ENCODE measurements at places on chromosomes 7 and 10.

DNA sequence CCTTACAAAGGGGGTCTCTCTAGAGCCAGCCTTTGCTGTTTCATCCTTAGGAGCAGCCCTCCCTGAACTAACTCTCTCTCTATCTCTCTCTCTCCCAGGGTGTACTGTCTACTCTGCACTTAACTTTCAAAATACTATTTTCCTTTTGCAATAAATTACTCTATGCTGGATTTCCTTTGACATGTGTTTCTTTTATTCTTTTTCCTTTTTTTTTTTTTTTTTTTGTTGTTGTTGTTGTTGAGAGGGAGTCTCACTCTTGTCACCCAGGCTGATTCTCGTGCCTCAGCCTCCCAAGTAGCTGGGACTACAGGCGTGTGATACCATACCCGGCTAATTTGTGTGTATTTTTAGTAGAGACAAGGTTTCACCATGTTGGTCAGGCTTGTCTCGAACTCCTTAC lies 1.5 kb upstream of the ZNF3 start:
- no peak for DNase-seq
- no peak overlapping the region for H3K4me3 ChIP-seq
- H3K27me3 ChIP-seq: no peaks in the 10 kb centered on the region
- peaks cover 2% of the 10 kb centered on the region for H3K36me3 ChIP-seq
- peaks cover 35% of the 10 kb centered on the region for H3K4me1 ChIP-seq
- H3K27ac ChIP-seq: no peak overlapping the region

GRCh38 chr10:118542745-118543144 lies 52.7 kb downstream of the PRLHR start:
- no peak overlapping the region for H3K4me3 ChIP-seq
- peaks cover 6% of the 10 kb centered on the region for H3K27me3 ChIP-seq
- H3K4me1 ChIP-seq: no peaks in the 10 kb centered on the region
- H3K36me3 ChIP-seq: no peaks in the 10 kb centered on the region
- no peak overlapping the region for H3K27ac ChIP-seq

- peaks cover 47% of the 10 kb centered on the region for H3K4me1 ChIP-seq
- H3K36me3 ChIP-seq: peaks cover 27% of the 10 kb centered on the region
- DNase-seq: no peak
- peak overlapping the region; percentile 82 for H3K27ac ChIP-seq
These were observed 5.1 kb downstream of the DEPP1 start for GRCh38 chr10:44973323-44974081.

DNA sequence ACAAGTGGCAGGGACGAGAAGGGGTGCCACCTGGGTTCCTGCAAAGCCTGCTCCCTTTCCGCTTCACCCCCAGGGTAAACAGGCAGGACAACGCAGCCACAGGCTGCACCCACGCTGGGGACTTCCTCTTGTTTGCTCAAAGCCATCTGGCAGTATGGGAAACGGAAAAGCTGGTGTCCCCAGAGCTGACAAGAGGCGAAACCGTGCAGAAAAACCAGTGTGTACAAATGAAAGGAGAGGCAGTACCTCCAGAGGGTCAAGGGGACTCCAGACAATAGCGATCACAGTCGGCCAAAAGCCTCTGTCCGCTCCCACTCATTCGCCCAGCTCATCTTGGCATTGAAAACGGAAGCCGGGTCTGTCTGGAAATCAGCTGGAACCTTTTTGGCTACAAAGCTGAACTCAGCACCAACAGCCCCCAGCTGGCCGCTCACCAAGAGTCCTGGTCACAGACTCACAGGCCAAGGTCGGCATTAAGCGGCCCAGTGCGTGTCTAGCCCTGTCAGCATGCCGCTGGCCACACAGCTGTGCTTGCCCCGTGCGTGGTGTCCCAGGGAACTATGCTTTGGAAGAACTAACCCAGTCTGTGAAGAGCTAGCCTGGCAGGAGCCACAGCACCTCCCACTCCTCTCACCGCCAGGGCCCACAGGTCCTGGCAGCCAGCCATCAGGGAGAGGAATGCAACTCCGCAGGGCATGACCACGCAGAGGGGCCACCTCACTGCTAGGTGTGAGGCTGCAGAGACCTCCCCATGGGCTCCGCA lies 10.4 kb downstream of the TNS3 start:
- H3K4me3 ChIP-seq: peak overlapping the region; percentile 53
- no peaks in the 10 kb centered on the region for H3K36me3 ChIP-seq
- peak; percentile 63 for DNase-seq
- H3K4me1 ChIP-seq: peaks cover 37% of the 10 kb centered on the region
- no peaks in the 10 kb centered on the region for H3K27me3 ChIP-seq

DNA sequence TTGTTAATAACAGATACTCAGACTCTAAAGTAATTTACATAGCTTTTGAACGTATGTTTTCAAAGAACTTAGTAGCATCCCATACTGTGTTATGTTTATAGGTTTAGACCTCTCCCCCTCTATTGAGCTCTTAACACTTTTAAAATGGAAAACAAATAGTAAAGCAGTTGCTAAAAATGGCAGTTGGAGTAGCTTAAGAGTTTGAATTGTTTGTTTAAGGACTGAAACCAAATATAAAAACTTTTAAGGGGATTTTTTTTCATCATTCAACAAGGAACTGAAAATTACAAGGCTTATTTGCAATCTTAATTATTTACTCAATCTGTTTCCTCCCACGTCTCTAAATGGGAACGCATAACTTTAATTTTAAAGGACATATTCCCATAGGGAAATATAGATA lies 1.6 kb upstream of the SPAG6 start:
- H3K27ac ChIP-seq: no peak overlapping the region
- H3K4me3 ChIP-seq: no peak overlapping the region
- peaks cover 14% of the 10 kb centered on the region for H3K4me1 ChIP-seq
- H3K36me3 ChIP-seq: no peaks in the 10 kb centered on the region
- H3K27me3 ChIP-seq: peaks cover 55% of the 10 kb centered on the region

DNA sequence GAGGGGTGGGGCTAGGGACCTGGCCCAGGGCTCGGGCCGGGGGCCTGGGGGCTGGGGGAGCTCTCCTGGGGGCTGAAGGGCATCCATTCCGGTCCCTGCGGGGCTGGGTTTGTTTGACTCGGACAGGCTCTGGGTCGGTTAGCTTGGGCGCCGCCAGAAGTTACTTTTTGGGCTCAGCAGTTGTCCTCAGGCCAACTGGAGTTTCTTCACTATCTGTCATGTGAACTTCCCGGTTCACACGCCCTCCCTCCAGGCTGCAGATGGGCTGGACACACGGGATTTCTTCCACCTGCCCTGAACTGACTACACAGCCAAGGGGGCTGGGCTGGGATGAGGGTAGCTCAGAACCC lies 3.8 kb downstream of the SLC4A2 start:
- H3K27me3 ChIP-seq: no peaks in the 10 kb centered on the region
- H3K27ac ChIP-seq: peak overlapping the region; percentile 53
- H3K36me3 ChIP-seq: peaks cover 33% of the 10 kb centered on the region
- H3K4me3 ChIP-seq: peak overlapping the region; percentile 59
- no peak for DNase-seq

DNA sequence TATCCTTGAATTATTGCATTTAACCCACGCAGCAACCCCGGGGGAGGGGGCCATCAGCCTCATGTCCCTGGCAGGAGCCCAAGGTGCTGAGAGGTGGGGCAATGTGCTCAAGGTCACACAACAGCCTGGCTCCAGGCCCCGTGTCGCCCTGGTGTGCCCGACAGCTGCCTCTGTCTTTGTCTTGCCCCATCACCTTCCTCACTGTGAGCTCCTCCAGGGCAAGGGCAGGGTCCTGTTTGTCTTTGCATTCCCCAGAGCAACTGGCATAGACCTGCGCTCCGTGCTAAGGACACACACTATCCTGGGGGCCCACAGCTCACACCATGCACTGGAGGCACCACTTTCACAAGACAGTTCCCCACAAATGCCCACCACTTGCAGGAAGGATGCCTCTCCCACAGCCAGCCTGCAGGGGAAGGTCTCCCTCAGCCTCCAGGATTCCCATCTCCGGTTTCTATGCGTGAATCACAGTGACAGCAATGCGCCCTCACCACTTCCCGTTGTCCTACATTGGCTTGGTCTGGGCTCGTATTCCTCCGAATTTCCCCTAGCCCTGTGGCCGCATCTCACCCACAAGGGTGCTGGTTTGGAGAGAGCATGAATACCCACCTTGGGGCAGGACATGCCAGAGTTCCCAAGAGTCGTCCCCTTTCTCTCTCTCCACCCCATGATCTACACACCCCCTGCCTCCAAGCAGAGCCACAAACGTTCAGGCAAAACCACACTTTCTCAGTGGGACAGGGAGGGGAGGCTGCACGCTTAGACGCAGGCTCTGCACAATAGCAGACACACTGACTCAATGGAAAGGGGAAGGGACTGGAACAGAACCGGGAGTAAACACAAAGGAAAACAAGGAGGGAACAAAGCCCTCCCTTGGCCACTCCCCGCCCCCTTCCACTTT lies 10.3 kb downstream of the ITPRIP start:
- no peaks in the 10 kb centered on the region for H3K36me3 ChIP-seq
- peak overlapping the region; percentile 77 for H3K27ac ChIP-seq
- H3K4me1 ChIP-seq: peaks cover 96% of the 10 kb centered on the region
- H3K27me3 ChIP-seq: no peaks in the 10 kb centered on the region

DNA sequence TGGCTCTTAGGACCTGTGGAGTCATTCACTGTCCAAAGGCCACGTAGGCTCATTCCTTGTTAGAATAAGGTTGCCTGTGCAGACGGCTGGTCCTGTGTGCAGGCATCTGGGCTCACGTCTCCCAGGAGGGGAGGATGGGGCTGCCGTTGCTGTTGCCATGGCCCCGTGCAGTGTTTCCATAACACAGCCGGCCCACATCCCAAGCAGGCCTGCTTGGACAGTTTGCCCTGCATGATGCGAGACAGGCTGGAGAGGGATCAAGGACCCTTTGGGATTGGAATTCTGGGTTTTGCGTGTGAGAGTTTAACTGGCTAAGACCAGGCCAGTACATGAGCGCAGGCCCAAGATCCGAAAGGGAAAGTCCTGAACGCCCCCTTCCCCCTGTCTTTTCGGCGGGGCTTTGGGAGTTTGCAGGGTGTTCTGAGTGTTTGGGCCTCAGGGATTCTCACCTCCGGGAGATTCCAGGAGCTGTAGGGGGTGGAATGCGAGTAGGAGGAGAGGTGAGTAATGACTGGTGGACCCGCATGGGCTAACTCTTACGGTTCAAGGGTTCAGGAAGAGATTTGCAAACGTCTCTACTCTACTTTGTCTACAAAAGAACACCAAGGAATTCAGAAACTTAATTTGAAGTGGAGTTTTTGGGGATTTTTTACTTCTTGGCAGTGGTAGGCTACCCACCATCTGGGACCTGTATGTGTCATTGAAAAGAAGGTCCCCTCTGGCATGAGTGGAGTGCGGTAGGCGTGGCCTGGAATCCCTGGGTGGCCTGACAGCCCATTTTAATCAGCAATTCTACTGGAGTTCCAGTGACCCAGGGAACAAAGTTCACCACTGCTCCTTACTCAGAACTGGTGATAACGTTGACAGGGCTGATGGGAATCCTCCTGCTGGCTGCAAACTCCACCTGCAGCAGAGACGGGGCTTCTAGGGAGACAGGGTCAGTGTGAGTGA lies 125.4 kb downstream of the ITIH5 start:
- no peak overlapping the region for H3K4me3 ChIP-seq
- peaks cover 3% of the 10 kb centered on the region for H3K4me1 ChIP-seq
- DNase-seq: no peak

- no peak for DNase-seq
- H3K4me1 ChIP-seq: peaks cover 12% of the 10 kb centered on the region
- no peaks in the 10 kb centered on the region for H3K36me3 ChIP-seq
- H3K27me3 ChIP-seq: no peaks in the 10 kb centered on the region
- no peak overlapping the region for H3K4me3 ChIP-seq
These were observed 176.2 kb downstream of the GNAT3 start for GRCh38 chr7:80335511-80336231.

GRCh38 chr10:60728056-60728455 lies 50.2 kb upstream of the CDK1 start:
- DNase-seq: no peak
- H3K36me3 ChIP-seq: no peaks in the 10 kb centered on the region

GRCh38 chr10:100775386-100775785 lies 30.0 kb downstream of the PAX2 start:
- H3K4me3 ChIP-seq: no peak overlapping the region
- H3K27me3 ChIP-seq: no peaks in the 10 kb centered on the region
- H3K27ac ChIP-seq: no peak overlapping the region
- DNase-seq: no peak
- no peaks in the 10 kb centered on the region for H3K4me1 ChIP-seq

GRCh38 chr7:91596287-91596686 lies 284.2 kb downstream of the MTERF1 start:
- H3K36me3 ChIP-seq: no peaks in the 10 kb centered on the region
- H3K27me3 ChIP-seq: no peaks in the 10 kb centered on the region
- H3K27ac ChIP-seq: no peak overlapping the region
- no peak overlapping the region for H3K4me3 ChIP-seq
- DNase-seq: no peak

GRCh38 chr10:51689536-51689935 lies 9.9 kb downstream of the CSTF2T start:
- H3K4me3 ChIP-seq: no peak overlapping the region
- no peaks in the 10 kb centered on the region for H3K36me3 ChIP-seq
- no peaks in the 10 kb centered on the region for H3K27me3 ChIP-seq
- DNase-seq: no peak
- no peak overlapping the region for H3K27ac ChIP-seq
- peaks cover 8% of the 10 kb centered on the region for H3K4me1 ChIP-seq

- DNase-seq: no peak
- H3K27ac ChIP-seq: no peak overlapping the region
- no peak overlapping the region for H3K4me3 ChIP-seq
- H3K36me3 ChIP-seq: no peaks in the 10 kb centered on the region
- H3K4me1 ChIP-seq: no peaks in the 10 kb centered on the region
These were observed 54.5 kb upstream of the RAB18 start for GRCh38 chr10:27449571-27449970.

GRCh38 chr10:23031318-23031717 lies 64.1 kb upstream of the MSRB2 start:
- no peak overlapping the region for H3K4me3 ChIP-seq
- no peaks in the 10 kb centered on the region for H3K27me3 ChIP-seq
- DNase-seq: no peak
- no peaks in the 10 kb centered on the region for H3K36me3 ChIP-seq
- H3K27ac ChIP-seq: no peak overlapping the region
- H3K4me1 ChIP-seq: no peaks in the 10 kb centered on the region

DNA sequence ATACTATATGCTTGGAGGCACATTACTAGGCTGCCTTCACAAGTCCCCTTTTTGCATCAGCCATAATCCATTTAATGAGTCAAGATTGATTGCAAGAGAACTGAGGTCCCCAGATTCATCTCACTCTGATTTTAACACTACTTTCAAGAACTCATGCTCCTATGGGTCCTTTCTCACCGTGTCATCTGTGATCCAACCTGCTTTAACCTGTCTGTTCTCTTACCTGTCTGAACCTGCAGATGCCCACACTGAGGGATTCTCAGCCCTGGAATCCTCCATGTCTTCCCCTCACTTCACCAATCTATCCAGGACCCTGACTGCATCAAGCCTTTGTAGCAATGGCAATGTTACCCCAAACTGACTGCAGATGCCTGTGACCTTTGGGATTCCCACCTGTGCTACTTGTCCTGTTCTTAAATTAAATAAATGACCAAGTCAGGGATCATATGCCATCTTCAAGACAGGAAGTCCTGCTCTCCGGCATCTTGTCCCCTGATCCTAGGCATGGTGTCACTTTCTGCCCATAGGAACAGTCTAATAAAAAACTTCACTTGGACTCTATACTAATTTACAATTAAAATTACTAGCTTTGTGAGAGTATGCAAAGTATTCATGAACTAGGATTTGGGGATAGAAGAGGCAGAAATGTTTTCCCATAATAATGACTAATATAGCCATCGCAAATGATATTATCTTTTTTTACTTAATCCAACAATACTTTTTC lies 25.9 kb upstream of the GOT1 start:
- H3K27me3 ChIP-seq: no peaks in the 10 kb centered on the region
- no peaks in the 10 kb centered on the region for H3K36me3 ChIP-seq
- no peak overlapping the region for H3K27ac ChIP-seq
- no peak for DNase-seq
- H3K4me1 ChIP-seq: no peaks in the 10 kb centered on the region

GRCh38 chr7:151821806-151822540 lies 54.9 kb downstream of the PRKAG2 start:
- no peaks in the 10 kb centered on the region for H3K36me3 ChIP-seq
- H3K27ac ChIP-seq: no peak overlapping the region
- H3K4me3 ChIP-seq: no peak overlapping the region
- no peak for DNase-seq
- peaks cover 10% of the 10 kb centered on the region for H3K4me1 ChIP-seq
- no peaks in the 10 kb centered on the region for H3K27me3 ChIP-seq
